KBM-7 (cell line): ENCODE measurements at places on chromosomes 1 and 21.

- no peak for DNase-seq
Observed at GRCh38 chr1:241459186-241459802, 60.3 kb downstream of the FH start.

GRCh38 chr21:36744560-36745231 lies 45.8 kb downstream of the SIM2 start:
- no peak for DNase-seq

DNA sequence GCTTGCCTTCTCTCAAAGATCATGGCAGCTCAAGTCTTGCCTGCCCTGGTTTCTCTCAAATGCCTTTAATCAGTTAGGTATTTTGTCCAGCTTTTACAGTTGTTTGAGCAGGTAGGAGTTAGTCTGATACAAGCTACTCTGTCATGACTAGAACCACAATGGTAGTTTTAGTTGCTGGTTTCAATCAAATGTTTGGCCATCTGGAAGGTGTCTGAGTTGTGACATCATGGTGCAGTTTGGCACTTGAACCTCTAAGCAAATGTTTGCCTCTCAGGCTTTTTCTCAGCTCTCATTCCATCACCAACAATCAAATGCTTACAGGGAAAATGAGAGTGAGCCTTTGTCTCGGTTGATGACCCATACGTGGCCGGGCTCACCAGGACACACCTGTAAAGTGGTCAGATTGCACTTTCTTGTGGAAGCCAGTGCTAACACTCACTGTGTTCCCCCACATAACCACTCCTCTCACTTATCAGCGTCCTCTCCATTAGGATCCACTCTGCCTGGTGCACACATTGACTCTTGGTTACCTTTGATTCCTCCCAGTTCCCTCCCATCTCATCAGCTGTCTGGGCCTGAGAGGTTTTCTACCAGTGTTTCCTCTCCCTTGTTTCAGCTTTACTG lies 67.5 kb downstream of the CCDC185 start:
- DNase-seq: no peak

- DNase-seq: no peak
Observed at GRCh38 chr1:80893115-80893514, 907.6 kb upstream of the ADGRL2 start.

DNA sequence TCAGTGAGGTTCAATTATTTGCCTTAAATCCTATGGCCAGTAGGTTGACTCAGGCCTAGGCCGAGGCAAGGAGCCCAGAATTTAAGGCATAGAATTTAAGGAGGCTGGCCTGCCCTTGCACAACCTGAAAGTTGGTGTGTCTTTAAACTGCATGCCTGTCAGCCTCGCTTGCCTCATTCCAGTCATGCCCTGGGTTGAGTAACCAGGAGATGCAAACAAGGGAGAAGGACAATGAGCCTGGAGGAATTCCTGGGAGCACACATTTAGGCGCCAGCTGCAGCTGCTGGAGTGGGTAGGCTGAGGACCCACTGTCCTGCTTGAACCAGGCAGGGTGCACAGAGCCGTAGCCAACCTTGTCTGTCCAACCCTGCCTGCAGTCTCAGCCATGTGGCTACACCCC lies 11.7 kb downstream of the CD2 start:
- DNase-seq: no peak

DNA sequence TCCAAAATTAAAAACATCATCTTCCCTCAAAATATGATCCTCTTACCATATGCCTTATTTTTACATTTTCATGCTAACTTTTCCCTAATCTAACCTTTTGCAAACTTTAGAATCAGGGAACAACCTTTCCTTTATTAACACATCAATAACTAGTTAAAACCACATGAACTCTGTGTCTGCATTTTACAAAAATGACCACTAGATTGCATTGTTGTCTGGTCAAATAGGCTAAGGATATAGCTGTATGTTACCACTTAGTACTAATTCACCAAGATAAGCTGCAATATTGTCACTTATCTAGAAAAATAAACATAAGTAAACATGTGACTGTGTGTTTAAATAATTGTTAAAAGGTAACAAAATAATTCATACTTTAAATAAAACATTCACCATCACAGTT lies 82.3 kb downstream of the DENND1B start:
- DNase-seq: peak; percentile 9

DNA sequence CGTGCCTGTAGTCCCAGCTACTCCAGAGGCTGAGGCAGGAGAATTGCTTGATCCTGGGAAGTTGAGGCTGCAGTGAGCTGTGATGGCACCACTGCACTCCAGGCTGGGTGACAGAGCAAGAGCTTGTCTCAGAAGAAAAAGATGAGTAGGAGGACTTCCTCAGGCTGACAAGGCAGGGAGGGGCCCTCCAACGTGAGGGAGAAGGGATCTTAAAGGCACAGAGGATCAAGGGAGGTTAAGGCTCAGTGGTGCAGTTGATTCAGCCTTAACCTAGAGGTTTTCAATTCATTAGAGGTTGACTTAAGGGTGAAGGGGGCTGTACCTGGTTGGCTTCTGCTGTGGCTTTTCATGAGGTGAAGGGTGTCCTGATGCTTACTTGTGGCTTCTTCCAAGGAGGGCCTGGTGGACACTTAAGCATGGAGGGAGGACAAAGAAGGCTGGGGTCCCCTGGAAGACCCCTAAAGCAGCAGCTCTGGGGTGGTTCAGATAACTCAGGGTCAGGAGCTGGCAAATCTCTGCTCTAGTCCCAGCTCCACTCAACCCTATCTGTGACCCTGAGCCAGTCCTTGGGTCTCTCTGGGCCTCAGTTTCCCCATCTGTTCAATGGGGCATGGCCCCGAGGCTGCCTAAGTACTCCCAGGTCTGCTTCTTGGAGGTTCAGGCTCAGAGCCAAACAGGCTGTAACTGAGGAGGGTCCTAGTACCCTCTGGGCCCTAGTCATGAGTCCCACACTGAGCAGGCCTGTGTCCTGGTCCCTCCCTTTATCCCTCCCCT lies 6.3 kb downstream of the EXTL1 start:
- DNase-seq: peak; percentile 61

DNA sequence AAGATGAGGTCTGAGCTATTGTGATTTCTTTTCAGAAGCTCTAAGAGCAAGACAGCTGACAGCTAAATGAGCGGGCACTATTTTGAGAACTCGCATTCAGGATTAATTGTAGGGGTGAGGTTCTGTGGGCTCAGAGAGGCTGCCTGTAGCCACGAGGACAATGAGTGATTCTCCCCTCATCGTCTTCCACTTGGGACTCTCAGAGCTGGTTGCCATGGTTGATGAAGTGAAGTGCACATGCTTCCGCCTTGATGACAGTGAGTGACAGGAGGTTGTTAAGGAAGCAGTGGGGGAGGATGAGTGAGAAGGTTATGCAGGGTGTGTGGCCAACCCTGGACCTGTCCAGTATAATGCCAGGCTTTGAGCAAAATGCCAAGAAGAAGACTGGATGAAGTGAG lies 341.7 kb downstream of the PCP4 start:
- DNase-seq: no peak
